Prostate gland (tissue), 2 donors: ENCODE measurements at places on chromosomes 11 and 22. TPM values are rescaled to one million over a fixed set of nuclear protein-coding genes. Genes with fewer than 3 reads are reported as not detected.

GRCh38 chr11:59102259-59102765 is 4.7 kb upstream of the FAM111B start:
- no peaks in the 10 kb centered on the region for H3K27me3 ChIP-seq
- DNase-seq: peak; percentile 53
- peak overlapping the region; percentile 14 for H3K4me3 ChIP-seq
- H3K4me1 ChIP-seq: peaks cover 5% of the 10 kb centered on the region
- H3K36me3 ChIP-seq: no peaks in the 10 kb centered on the region

GRCh38 chr22:22903355-22903777 is 15.8 kb downstream of the IGLL5 start:
- no peak for DNase-seq
- no peaks in the 10 kb centered on the region for H3K27me3 ChIP-seq
- H3K4me3 ChIP-seq: no peak overlapping the region
- no peaks in the 10 kb centered on the region for H3K36me3 ChIP-seq
- no peak overlapping the region for H3K27ac ChIP-seq
- no peaks in the 10 kb centered on the region for H3K4me1 ChIP-seq

Gene IFITM10
- total RNA-seq: 2.6 TPM

- no peak overlapping the region for H3K4me3 ChIP-seq
- no peak overlapping the region for H3K27ac ChIP-seq
- H3K36me3 ChIP-seq: no peaks in the 10 kb centered on the region
Observed at GRCh38 chr22:36961626-36962025, 48.2 kb downstream of the CSF2RB start.

Gene POU2AF3
- 9.5 TPM for total RNA-seq

DNA sequence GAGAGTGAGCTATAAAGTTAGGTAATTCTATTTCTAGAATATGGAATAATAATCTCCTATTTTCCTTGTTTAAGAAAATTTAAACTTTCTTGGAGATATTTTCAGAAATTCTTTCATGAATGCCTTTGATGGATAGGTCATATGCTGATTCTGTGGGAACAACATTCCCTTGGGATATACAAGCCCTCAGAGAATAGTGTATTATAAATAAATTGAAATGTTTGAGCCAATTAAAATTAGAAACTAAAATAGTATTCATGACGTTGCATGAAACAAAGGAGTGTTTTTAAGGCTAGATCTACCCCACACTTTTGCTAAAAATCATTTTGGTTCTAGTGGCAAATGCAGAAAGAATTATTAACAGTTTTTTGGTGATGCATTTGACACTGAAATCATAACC is 269.3 kb upstream of the ANO3 start:
- DNase-seq: no peak
- no peaks in the 10 kb centered on the region for H3K36me3 ChIP-seq
- H3K27me3 ChIP-seq: no peaks in the 10 kb centered on the region
- no peaks in the 10 kb centered on the region for H3K4me1 ChIP-seq
- H3K4me3 ChIP-seq: no peak overlapping the region

GRCh38 chr11:67632982-67633755 is 3.4 kb upstream of the NUDT8 start:
- H3K36me3 ChIP-seq: no peaks in the 10 kb centered on the region
- H3K4me1 ChIP-seq: peaks cover 4% of the 10 kb centered on the region
- H3K4me3 ChIP-seq: no peak overlapping the region
- DNase-seq: no peak
- no peak overlapping the region for H3K27ac ChIP-seq

Gene TBC1D10A
- total RNA-seq: 51.2 TPM
